ENCODE measurements at places on chromosomes 3 and 15. TPM values are rescaled to one million over a fixed set of nuclear protein-coding genes. Genes with fewer than 3 reads are reported as not detected.

SNTN gene
- not detected for total RNA-seq

GXYLT2 gene
- 18.1 TPM for total RNA-seq

RASGRP1 gene
- total RNA-seq, result 9.5 TPM

SCN11A gene
- total RNA-seq, result under 0.01 TPM

SAXO2 gene
- total RNA-seq, result 1.6 TPM

AP3S2 gene
- total RNA-seq, result 49.6 TPM

AMOTL2 gene
- total RNA-seq, result 236 TPM

SLC9C1 gene
- total RNA-seq, result not detected

MUC4 gene
- not detected for total RNA-seq

MFN1 gene
- 52.5 TPM for total RNA-seq

RAB6B gene
- 0.86 TPM for total RNA-seq

SENP7 gene
- 9.7 TPM for total RNA-seq

XIRP1 gene
- total RNA-seq, result not detected

Measured in fibroblast of villous mesenchyme (primary cell).